ENCODE measurements at places on chromosomes 5 and 9. TPM values are rescaled to one million over a fixed set of nuclear protein-coding genes. Genes with fewer than 3 reads are reported as not detected.

The AK8 gene
- 0.48 TPM for total RNA-seq

The LPAR1 gene
- total RNA-seq = 8.5 TPM

The GLRA1 gene
- not detected for total RNA-seq

The C7 gene
- total RNA-seq = not detected

The CDKN2A gene
- 0.64 TPM for total RNA-seq

The ANKDD1B gene
- total RNA-seq = 0.72 TPM

The CCL21 gene
- total RNA-seq = not detected

Measured in tracheal epithelial cell (primary cell).